Activated T-helper 1 cell treated with anti-CD3 and anti-CD28 coated beads, Interleukin-12 subunit alpha, Interleukin-12 subunit beta, Interleukin-2, Interleukin-4 antibody, amounts not matched to agents 30 ng/mL and 10 ng/mL and 1 ng/mL, durations not matched to agents 14 hours and 24 hours and 36 hours (primary cell): ENCODE measurements at places on chromosomes 12 and 14.
A peak's percentile ranks its signal among the peaks of the same experiment; 100 is the strongest.

GRCh38 chr12:11727133-11727664 lies 77.7 kb downstream of the ETV6 start:
- peak; percentile 29 for DNase-seq

- DNase-seq, result peak; percentile 28
These were observed 16.9 kb downstream of the OR6S1 start for GRCh38 chr14:20624495-20625070.

DNA sequence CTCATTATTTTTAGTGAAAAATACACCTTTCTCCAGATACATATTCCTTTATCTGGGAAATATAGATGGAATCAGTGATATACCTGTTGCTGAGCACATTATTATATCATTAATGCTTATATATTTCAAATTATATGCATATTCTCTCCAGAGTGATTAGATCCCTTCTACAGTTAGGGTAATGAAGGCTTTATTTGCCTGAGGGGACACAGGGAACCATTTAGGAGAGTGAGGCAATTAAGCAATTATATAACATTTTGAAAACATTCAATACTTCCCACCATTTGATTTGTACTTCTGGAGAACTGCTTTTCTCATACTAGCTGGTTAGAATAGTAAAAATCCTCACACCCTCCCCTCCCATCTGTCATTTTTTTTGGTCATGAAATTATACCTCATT lies 212.8 kb upstream of the NOVA1 start:
- no peak for DNase-seq

DNA sequence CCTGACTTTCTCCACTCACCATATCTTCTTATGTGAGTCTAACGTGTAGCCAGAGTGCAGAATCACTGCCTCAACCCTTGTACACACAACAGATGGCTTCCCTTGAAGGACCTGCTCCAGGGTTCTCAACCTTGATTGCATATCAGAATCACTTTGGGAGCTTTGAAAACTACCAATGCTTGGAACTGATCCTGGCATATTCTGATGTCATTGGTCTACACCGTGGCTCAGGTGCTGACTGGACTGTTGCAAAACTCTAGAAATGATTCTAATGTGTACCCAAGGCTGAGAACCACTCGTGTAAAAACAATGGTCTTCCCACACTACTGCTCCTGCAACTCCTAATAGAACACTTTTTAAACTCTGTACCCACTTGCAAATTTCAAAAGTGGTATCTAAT lies 18.5 kb downstream of the TMEM132D start:
- no peak for DNase-seq

DNA sequence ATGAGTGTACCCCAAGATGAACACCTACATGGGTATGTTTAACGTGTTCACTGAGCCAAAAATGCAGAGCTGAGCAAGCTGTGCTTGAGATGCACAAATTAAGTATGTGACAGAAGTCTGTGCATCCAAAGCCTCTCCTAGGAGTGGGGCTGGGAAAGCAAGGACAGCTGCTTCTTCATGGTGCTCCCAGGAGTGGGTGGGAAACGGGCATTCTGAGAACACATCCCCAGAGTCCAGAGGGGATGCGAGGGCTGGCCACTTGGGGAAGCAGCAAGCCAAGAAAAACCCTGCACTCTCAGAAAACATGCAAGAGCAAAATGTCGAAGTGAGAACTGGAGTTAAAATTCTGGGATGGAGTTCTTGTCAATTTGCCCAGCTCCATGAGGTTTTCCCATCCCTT lies 414.3 kb downstream of the BCAT1 start:
- no peak for DNase-seq

GRCh38 chr14:38425324-38425976 lies 169.6 kb upstream of the CLEC14A start:
- DNase-seq, result no peak

DNA sequence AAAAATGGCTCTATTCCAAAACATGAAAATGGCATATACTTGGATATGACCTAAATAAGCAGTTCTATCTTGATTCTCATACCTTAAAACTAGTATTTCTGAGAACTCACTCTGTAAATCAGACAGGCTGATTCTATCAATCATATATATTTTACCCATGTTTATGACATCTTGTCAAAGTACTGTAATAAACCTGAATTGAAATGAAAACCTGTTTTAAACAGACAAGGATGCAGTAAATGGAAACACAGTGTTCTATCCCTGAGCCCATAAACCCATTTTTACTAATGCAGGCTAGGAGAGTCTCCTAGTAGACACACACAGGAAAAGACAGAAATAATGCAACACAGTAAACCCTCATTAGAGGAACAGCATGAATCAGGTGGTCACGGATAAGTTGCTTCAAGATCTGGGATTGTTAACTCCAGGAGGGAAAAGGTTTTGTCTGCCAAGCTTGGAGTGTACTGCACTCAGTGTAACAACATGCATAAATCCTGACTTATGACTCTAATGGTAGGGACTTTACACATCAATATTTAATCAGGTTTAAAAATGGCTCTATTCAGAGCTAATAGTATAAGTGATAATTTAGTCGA lies 93.6 kb upstream of the CPNE8 start:
- DNase-seq, result no peak

DNA sequence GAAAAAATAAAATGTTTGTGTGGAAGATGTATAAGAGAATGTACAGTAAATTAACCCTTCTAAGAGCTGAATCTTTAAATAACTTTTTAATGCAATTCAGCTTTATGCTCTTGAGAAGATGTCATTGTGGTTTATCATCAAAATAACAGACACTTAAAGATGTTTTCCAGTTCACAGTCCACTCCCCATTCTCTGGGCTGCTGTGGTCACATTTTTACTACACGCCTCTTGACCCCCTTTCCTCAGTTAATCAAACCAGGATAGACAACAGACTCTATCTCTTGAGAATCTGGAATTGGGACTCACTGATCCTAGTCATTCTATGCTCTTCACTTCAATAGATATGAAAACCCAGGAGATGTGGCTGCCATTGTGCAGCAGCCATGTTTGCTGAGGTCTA lies 24.7 kb upstream of the OR6J1 start:
- DNase-seq, result no peak

- no peak for DNase-seq
These were observed 13.3 kb downstream of the SELPLG start for GRCh38 chr12:108620236-108620879.

DNA sequence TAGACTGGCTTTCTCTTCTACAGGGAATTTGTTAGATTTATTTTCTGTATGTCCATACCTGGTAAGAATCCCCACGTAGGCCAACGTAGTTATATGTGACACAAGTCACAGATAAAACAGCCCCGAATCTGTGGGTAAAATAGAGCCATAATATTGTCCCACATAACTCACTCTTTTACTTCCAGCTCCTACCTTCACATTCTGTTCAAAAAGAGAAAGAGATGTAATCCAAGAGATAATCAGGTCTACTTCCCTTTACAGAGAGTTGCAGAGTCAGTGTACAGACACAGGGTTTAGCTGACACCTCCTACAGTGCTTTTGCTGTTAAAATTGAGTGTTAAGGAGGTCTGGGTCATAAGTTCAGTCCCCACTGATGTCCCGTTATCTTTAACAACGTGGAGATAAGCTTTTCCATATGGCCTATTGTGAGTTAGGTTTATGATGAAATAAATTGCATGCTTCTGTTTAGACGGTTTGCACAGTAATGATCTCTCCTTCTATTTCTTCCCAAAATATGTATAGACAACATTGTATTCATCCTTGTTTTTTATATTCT lies 446.5 kb downstream of the ADAMTS20 start:
- no peak for DNase-seq

- no peak for DNase-seq
These were observed 213.7 kb upstream of the BMP4 start for GRCh38 chr14:54170301-54170700.

DNA sequence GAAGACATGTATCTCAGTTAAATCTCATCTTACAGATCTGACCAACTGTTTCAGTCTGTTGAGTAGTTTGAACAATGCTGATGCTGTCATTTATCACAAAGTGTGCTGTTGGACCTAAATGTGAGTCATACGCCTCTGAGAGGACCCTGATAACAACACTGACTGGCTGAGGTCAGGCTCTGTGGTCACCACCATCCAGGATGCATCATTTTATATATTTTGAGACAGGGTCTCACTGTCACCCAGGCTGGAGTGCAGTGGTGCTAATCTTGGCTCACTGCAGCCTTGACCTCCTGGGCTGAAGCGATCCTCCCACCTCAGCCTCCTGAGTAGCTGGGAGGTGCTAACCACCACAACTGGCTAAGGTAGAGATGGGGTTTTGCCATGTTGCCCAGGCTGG lies 181.0 kb upstream of the RGS6 start:
- no peak for DNase-seq

DNA sequence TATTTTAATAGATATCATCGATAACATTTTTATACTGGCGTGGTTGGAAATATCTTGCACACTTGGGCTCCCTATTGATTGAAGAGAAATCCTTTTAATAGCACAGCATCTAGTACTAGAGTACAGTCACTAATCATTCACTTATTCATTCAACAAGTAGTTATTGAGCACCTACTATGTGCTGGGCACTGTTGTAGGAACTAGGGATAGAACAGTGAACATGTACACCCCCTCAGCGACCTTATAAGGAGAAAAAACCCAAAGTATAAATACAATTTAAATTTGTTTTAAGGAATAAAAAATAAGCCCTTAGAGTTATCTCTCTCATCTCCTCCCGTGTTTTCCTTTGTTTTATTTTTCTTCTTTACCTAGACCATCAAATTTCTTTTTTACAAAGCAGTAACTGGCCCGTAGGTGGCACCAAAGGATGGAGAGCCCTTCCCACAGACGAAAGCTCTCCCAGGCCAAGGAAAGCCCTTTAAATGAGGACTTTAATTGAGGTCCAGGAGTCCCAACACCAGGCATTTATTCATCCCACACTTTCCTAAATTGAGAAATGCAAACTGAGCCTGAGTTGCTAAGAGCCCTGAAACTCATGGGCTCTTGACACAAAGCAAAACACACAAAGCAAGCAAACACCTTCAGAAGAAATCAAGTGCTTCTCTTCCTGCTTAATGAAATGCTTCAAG lies 29.0 kb downstream of the PEBP1 start:
- no peak for DNase-seq

GRCh38 chr14:35506461-35506860 lies 27.5 kb upstream of the INSM2 start:
- DNase-seq, result no peak

- DNase-seq, result no peak
These were observed 103.0 kb downstream of the VCPKMT start for GRCh38 chr14:50013198-50013918.

DNA sequence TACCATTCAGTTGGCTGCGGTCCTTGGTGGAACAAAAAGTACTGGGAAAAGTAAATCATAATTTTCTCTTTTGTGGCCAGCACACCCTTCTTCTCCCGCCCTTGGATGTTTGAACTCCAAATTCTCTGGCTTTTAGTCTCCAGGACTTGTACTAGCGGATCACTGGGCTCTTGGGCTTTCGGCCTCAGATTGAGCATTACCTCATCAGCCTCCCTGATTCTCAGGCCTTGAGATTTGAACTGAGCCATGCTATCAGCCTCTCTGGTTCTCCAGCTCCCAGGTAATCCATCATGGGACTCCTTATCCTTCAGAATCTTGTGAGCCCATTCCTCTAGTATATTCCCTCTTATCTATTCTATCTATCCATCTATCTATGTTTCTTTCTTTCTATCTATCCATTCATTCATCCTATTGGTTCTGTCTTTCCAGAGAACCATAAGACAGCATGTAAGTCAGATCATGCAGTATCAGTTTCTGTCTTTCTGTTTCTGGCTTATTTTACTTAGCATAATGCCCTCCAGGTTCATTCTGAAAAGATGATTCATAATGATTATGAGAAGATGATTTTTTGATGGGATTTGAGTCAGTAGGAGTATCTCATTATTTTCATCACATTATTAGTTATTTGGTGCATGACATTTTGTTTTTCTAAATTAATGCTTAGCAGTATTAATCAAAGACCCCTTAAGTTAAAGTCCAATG lies 814.9 kb downstream of the LRFN5 start:
- DNase-seq, result no peak

GRCh38 chr14:95180966-95181741 lies 23.8 kb upstream of the DICER1 start:
- DNase-seq, result no peak

DNA sequence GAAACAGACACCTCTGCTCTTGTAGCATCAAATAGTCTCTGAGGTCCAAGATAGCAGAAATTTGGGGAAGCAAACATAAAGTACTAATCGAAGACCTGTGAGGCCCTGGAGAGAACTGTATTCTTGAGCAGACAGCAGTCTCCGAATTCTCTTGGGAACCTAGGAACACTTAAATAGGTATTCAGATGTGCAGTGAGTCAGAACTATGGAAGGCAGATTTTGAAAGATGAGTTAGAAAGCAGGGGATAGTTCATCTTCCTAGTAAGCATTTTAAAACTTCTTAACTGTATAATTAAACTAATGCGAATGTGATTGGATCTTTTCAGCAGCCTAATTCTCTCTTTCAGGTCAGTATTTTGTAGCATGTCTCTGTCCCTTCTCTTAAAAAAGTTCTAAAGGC lies 30.6 kb downstream of the NAA30 start:
- no peak for DNase-seq
